NCI-H1105 treated with DMSO at 0.1 percent for 48 hours (cell line): ENCODE measurements at places on chromosomes 13 and 19.

DNA sequence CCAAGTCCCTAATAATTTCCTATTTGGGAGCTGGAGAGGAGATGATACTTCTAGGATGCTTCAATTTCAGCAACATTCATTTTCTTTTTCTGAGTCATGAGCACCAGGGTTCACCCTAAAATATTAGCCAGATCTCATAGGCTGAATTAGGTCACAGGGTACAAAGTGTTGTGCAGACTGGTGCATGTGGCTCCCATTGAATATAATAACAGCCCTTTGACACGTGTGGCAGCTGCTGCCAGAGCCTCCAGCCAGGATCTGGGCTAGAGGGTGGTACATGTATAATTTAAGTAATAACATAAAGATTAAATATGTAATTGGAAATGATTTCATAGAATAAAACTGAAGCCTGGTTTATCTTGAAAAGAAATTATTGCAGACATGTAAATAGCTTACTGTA lies 244.9 kb downstream of the ATP8A2 start:
- no peak for DNase-seq

DNA sequence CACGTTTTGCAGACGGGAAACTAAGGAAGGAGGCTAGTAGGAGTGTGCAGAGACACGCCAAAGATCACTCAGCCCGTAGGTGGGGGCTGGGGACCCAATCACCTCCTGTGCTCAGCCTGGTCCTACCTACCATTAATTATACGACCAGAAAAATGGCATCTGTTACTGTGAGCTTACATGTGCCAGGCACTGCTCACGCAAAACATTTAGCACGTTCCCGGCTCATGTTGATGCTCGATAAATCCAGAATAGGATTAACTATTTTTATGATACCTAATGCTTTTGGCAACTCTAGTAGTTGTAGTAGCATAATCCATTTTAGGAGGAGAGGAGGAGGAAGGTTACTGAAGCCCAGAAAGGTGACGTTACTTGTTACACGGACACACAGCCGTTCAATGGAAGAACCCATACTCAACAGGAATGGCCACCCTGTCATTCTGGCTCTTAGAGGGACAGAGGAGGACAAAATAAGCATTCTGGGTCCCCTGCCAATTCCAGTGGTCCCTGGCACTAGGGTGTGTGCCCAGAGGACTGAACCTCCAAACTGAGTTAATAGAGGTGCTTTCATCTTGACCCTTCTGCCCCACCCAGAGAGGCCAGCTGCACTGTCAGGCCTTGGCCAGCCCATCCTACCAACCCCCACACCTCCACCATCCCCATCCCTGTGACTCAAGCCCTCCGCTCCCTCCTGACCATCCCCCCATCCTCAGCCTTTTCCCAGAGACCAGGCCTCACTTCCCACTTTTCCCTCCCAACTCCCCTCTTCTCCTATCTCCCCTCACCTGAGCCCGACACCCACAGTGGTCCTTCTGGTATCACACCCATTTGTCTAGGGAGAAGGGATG lies 5.0 kb upstream of the EML2 start:
- DNase-seq = no peak

DNA sequence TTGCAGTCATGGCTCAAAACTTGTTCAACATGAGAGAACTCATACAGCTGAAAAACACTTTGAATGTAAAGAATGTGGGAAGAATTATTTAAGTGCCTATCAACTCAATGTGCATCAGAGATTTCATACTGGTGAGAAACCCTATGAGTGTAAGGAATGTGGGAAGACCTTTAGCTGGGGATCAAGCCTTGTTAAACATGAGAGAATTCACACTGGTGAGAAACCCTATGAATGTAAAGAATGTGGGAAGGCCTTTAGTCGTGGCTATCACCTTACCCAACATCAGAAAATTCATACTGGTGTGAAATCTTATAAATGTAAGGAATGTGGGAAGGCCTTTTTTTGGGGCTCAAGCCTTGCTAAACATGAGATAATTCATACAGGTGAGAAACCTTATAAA lies 20.1 kb downstream of the ZNF283 start:
- DNase-seq = no peak

GRCh38 chr13:31980830-31981229 lies 50.7 kb upstream of the FRY start:
- DNase-seq = no peak

DNA sequence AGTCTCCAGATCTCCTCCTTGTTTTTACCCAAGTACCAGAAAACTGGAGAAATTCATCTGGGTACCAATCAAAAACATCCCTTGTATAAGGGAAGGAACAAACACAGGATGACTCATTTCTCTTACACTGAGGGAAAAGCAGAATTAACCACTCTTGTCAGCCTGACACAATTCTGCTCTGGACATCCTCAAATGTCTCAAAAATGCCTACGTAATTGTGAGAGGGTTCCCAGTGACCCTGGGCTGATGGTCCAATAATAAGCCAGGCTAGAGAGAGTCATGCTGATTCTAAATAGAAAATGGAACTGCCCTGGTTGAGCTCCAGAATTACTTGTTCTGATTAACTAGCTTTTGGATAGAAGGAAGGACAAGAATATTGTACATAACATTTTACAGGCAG lies 14.5 kb downstream of the ZNF708 start:
- no peak for DNase-seq

DNA sequence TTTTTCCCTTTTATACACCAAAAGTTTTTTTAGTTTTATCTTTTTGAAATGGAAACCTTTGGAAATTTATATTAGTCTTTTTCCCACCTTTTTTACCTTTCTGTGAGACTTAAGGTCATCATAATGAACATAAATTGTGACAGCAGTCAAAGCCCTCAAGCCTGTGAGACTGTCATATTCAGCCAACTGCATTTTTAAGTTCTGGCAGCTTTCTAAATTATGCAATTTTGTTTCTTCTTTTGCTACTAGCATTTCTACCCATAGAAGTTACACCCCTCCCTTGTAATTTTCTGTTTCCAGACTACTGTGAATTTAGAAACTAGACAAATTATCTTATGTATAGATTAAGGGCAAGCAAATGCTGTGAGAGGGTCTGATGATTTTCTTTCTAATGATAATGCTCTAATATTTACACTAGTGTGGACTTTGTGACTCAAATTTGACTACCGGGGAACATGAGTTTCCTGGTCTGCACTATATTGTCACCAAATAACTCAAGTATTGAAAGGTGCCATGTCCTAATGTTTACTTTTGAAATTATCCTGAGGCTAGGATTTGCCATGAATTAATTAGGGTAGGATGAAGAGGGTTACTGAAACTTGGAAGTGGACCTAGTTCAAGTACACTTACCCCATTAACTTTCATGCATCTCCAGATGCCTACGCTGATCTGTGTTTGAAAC lies 43.7 kb downstream of the FRY start:
- DNase-seq = peak; percentile 11

DNA sequence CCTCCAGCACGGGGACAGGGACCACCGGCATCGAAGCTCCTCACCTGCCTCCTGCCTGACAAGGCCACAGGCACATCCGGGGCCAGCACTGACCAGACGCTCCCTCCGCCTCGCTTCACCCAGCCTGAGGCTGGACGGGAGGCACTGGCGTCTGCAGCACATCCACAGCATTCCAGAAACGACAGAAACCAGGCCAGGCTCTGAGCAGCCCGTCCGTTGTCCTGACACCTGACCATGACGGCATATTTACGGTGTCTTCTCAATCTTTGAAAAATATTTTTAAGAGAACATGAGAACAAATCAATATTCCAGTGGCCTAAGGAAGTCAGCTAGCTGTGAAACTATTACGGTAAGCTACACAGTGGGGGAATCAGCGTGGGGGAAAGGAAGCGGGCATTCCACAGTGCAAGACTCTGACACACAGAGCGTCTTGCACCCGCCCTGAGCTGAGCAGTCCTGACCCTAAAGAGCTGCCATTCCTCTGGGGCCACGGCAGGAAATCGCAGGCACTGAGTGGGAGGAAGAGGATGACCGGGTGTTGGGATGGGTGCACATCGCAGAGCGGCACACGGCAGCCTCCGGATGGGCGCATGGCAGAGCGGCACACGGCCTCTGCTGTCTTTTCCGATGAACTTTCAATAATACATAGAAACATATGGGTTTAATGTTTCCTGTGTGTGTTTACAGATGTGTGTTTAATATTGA lies 26.8 kb downstream of the RASA3 start:
- no peak for DNase-seq

GRCh38 chr13:60351326-60351725 lies 45.7 kb upstream of the TDRD3 start:
- DNase-seq = no peak

- DNase-seq = no peak
These were observed 368.5 kb upstream of the ZNF507 start for GRCh38 chr19:31976775-31977536.

GRCh38 chr19:41434450-41434849 lies 5.3 kb downstream of the DMAC2 start:
- no peak for DNase-seq

DNA sequence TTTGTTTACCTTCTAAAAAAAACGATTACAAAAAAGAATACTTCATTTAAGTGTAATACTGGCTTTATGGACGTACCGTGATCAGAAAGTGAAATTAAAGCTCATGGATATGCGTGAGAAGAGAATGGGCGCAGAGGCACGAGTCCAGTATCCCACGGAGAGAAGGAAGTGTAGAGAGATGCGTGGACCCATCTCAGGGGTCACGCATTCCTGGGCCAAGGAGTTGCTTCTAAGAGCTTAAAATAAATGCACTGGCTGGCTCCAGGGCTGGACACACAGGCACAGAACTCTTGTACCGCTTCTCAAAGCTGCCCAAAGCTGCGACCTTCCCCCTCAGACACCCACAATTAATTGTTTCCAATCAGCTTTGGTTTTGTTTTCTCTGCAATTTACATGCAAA lies 8.7 kb upstream of the SPC24 start:
- no peak for DNase-seq

DNA sequence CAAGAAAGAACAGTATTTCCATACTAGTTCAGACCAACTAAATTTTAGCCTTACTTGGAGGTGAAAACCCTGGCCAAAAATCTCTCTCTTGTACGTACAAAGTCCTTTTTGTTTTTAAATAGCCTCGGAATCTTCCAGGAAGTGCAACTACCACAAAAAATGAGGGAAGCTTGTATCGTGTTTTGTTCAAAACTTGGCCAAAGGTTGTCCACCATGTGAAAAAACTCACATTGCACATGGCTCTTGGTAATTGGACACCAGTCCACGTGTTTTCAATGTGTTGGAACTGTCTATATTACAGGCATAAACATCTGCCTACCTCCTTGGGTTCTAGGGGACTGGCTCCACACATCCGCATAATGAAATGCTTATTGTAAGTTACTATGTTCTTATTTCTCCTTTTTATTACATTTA lies 15.2 kb upstream of the STRN4 start:
- no peak for DNase-seq

- DNase-seq = no peak
These were observed 74.4 kb upstream of the ZNF599 start for GRCh38 chr19:34847393-34847792.

DNA sequence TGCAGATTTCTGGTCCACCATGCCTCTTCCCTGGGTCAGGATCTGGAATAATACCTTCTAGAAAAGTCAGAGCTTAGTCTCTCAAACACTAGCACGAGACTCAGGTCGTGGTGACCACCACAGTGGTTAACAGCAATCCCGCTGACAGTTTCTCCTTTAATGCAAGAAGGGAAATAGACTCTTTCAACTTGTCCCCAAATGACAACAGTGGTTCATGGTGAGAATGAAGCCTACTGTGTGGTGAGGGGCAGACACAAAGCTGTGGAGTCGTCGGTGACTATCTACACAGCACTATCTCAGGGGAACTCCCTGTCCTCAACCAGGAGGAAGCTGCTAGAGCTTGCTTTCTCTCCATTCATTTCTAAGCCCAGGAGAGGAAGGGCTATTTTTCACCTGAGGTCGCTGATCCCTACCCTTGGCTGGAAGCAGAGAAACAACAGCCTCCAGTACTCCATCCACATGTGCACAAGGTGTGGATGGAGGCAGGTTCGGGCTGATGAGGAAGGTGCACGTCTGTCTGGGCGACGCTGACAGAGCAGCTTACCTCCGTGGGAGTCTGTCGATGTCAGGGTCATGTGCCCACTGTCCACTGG lies 72.4 kb downstream of the STK24 start:
- no peak for DNase-seq

DNA sequence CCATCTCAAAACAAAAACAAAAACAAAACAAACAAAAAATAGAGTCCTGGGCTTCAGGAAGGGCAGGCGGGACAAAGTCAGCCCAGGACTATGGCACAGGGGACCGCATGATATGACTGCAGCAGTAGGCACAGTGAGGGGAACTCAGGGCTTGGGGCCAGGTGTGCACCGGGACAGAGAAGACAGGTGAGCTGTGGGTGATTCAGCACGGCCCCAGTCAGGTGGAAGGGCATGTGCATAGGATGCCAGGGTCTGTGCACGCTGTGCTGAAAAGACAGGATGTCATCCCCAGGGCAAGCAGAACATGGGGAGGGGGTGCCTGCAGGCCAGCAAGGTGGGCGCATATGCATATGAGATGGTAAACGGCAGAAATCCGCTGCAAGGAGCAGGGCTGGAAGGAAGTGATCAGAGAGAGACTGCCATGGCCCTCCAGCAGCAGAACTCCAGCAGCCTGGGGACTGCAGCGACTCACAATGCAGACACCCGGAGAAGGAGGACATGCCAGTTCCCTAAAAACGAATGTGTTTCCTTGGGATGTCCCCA lies 15.0 kb downstream of the EPS15L1 start:
- no peak for DNase-seq

DNA sequence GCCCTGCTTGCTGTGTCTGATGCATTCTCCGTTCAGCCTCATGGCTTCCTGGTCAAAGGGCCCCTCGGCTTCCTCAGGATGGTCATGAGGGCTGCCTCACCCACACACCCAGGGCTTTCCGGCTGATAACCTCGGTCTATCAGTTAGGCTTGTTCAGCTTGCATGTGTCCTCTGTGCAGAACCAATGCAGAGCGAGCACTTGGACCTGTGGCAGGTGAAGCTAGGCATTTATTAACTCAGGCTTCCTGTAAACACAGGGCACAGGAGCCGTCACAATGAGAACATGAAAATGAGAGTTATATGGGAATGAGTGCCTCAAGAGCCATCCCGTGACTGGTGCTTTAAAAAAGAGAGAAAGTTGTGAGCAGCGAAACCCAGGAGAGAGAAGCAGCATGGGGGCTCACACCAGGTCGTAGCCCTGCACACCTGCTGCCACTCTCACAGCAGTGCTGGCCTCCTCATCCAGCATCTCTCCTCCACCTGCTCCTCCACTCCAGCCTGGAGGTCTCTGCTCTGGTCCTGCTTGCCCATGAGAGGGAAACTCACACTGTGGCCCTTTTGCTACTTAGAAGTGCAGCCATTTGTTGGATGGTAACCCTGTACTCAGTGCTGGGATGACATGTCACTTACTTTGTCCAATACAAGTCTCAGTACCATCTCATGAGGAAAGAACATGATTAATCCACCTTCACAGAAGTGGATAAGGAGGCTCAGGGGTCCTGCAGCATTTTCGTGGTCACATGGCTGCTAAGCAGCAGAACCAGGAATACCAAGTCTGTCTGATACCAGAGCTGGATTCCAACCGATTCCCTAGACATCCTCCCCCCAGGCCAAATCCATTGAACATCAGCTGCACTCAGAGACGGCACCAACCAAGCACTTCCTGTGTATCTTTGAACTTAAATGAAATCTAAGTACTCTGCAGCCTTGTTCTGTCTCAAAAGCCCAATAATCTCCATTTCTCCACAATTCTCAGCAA lies 50.5 kb upstream of the IRS2 start:
- no peak for DNase-seq
